ENCODE measurements at places on chromosomes 16 and 17.

GRCh38 chr17:17979778-17980177 lies 7.1 kb downstream of the DRC3 start:
- no peak for DNase-seq

DNA sequence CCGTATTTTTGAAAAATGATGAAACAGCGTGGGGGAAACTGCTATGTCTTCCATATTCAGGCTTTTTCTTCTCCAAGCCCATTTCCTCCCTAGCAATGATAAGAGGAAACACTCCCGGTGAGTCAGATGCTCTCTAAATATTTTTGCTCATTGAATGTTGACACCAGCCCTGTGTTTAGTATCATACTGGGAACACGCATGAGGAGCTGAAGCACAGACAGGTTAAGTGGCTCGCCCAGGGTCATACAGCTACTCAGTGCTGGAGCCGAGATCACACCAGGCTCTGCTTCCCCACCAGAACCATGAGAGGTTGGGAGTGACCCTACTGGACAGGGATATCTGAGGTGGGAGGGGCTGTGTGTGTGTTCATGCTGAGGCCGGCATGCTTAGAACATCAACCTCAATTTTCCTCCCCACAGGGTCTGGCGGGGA lies 37.8 kb upstream of the ADGRG1 start:
- no peak for DNase-seq

- DNase-seq: no peak
Measured at GRCh38 chr17:76081295-76082210, 2.6 kb downstream of the ZACN start.

GRCh38 chr17:47935961-47936360 lies 5.4 kb upstream of the PNPO start:
- DNase-seq: peak; percentile 91

DNA sequence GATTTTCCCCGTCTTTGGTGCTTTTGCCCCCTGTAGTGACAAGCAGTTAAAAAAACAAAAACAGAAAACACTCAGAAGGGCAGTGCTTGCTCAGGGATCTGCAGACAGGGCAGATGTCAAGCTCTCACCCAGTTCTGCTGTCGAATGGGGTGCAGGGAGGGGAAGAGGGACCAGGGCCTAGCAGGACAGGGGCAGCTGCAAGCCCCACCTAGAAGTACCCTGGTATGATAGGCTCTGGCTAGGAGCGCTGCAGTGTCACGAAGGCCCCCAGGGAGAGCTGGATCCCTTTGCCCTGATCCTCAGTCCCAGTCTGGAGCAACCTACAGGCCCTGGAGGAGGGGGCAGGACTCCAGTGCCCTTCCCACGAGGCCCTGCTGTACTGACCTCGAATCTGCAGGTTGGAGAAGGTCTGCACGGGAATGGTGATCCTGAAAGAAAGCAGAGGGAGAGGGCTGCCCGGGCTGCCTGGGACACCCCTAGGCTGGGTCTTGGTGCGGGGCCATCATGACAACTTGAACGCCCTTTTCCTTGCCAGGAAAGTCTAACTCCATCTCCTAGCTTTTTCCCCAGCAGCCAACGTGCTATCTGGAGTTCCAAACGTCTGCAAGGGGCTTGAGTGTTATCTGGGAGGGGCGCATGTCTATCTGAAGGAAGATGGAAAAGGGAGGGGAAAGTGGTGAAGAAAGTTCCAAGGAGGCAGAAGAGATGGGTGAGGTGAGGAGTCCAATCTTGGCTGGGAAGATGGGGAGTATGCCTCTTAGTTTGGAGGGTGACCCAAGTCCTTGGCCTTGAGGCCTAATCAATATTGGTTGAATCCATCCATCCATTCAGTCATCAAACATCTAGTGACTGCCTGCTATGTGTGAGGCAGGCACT lies 4.8 kb downstream of the GFAP start:
- no peak for DNase-seq

- no peak for DNase-seq
Measured at GRCh38 chr16:68798398-68798797, 44.9 kb upstream of the TANGO6 start.

DNA sequence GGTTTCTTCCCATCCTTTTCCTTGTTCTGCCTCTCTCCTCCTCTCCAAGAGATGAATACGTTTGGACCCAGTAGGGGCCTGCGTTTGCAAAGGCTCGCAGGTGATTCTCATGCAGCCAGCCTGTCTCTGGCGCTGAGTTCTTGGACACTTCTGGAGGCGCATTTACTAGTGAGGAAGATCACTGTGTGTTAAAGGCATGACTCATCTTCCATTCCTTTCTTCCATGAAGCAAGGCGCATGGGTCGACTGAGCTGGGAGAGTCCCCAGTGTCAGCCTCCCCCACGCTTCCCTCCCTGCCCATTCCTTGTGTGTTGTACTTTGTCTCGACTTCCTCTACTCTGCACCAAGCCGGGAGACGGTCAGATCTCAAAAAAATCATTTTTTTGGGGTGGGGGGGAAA lies 159.9 kb upstream of the EEF2KMT start:
- DNase-seq: no peak
